EL (cell line): ENCODE measurements at places on chromosomes 13 and 19.

DNA sequence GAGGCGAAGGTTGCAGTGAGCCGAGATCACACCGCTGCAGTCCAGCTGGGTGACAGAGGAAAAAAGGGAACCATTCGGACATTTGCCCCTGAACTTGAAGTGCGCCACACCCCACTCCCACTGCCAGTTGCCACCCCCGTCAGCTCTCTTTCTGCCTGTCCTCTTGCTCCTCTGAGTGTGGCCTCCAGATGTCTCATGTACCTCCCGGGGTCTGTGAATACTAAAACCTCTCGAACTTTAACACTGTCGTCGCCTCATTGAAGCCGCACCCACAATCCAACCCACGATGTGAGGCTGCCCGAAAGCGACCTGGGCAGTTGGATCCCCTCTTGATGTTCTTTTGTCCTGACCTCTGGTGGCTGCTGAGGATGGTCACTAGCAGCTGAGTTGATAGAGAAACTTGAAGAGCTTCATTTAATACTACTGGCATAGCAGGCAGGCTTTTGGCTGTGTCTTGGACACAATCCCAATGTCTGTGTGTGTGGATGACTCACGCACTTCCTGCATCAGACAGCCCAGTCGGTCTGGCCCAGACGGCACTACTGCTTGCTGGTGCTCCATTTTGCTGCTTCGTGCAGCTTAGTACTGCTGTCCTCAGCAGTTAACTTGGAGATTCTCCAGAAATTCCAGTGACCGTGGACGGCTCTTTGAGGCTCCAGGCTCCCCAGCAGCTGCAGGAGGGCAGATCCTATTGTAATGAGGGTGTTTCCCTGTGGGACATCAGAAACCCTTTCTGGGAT is 4.2 kb downstream of the FPR3 start:
- DNase-seq, result peak; percentile 98

- no peak for DNase-seq
These were observed 420.6 kb downstream of the ZNF536 start for GRCh38 chr19:30792561-30793505.

- peak; percentile 97 for DNase-seq
These were observed at the start of gene JUNB for GRCh38 chr19:12791345-12792050. Gene JUNB, plus strand, starts transcription at chr19:12791486. Its CDS starts 286 bp downstream, at chr19:12791772.

- no peak for DNase-seq
These were observed 6.2 kb downstream of the TMTC4 start for GRCh38 chr13:100668408-100668807.

- no peak for DNase-seq
These were observed 1261.9 kb downstream of the PCDH17 start for GRCh38 chr13:58893396-58893795.

DNA sequence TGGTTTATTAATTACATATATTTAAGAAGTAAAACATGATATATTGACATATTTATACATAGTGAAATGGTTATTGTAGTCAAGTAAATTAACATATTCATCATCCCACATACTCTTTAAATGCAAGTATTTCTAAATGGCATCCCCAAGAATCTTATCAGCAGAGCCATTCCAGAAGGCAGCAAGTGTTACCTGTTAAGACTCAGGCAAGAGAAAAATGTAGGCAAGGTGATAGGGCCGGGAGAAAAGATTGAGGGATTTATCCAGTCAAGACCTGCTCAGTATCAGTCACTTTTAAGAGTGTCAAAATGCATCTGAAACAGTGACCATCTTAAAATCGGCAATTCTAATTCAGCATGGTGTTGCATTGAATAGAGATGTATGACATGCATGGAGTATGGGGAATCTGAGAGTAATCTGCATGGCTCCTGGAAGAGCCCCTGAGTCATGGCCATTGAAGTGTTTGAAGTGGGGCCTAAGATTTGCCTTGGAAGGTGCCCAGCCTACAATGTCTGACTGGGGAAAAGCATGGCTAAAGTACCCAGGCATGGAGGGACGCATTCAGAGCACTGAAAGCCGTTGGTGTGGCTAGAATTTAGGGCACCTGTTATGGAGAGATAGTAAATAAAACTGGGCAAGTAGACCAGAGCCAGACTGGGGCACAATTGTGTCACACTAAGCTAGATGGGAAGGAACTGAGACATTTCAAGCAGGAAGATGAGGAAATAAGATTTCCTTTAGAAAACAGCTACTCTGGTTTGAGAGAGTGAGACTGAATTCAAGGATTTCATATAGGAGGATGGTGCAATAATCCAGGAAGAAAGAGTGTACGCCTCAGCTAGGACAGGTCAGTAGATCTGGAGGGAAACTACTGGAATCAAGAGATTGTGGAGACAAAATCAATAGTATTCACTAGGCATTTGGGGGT is 25.0 kb upstream of the C1QTNF9B start:
- no peak for DNase-seq
